ENCODE measurements at places on chromosomes 3 and 15. TPM values are rescaled to one million over a fixed set of nuclear protein-coding genes. Genes with fewer than 3 reads are reported as not detected.
A peak's percentile ranks its signal among the peaks of the same experiment; 100 is the strongest.

GRCh38 chr3:37645517-37646380, 215.9 kb upstream of the CTDSPL start:
- DNase-seq = no peak

DNA sequence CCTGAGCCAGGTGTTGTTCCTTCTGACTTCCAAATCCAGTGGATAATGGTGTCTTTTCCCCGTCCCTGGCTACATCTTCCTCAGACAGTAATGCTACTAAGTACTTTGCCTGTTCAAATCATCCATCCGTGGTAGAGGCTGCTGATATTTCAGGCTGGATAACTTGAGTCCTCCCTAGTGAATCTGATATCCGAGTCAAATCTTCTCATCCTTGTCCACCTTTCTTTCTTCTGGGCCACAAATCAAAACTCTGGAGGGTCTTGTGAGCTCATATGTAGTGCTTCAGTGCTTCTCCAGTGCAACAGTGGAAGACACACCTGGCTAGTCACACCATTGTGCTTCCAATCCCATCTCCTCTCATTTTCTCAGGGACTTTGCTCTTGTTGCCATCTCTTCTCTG, 11.2 kb downstream of the SH3GL3 start:
- DNase-seq = no peak

DNA sequence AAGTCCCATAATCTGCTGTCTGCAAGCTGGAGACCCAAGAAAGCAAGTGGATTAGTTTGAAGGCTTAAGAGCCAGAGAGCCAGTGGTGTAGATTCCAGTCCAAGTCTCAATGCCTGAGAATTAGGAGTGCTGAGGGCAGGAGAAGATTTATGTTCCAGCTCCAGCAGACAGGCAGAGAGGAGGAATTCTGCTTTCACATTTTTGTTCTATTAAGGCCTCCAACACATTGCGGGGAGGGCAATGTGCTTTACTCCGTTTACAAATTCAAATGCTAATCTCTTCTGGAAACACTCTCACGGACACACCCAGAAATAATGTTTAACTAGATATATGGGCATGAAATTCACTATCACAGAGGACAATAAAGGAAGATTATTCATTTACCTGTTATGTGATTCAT, 54.0 kb downstream of the DPH6 start:
- no peak for DNase-seq

DNA sequence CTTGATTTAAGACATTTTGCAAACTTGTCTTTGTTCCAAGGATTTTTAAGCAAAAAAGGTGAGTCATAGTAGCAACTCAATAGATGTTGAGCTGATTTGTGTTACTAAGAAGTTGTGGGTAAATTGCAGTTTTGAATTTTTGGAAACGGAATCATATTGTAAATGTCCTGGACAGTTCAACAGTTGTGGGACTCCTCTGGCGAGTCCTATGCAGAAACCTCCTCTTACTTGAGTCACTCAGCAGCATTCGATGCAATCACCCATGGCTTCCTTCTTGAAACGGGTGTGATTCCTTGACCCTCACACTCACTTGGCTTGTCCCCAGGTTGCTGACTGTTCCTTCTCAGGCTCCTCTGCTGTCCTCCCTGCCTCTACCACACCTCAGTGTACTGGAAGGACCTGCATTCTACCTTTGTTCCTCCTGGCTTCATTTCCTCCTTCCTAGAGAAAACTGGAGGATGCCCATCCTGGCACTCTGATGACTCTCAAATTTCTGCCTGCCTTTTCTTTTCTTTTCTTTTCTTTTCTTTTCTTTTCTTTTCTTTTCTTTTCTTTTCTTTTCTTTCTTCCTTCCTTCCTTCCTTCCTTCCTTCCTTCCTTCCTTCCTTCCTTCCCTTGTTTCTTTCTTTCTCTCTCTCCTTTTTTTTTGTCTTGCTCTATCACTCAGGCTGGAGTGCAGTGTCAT, 52.8 kb upstream of the DGKG start:
- peak; percentile 88 for DNase-seq

- DNase-seq = no peak
These were observed 58.6 kb downstream of the MME start for GRCh38 chr3:155138677-155139076.

- DNase-seq = no peak
These were observed 53.0 kb upstream of the GSK3B start for GRCh38 chr3:120147072-120147871.

GRCh38 chr3:27590437-27591298, 106.5 kb upstream of the SLC4A7 start:
- DNase-seq = peak; percentile 75

GRCh38 chr3:124516333-124516732, 213.9 kb upstream of the UMPS start:
- no peak for DNase-seq

DNA sequence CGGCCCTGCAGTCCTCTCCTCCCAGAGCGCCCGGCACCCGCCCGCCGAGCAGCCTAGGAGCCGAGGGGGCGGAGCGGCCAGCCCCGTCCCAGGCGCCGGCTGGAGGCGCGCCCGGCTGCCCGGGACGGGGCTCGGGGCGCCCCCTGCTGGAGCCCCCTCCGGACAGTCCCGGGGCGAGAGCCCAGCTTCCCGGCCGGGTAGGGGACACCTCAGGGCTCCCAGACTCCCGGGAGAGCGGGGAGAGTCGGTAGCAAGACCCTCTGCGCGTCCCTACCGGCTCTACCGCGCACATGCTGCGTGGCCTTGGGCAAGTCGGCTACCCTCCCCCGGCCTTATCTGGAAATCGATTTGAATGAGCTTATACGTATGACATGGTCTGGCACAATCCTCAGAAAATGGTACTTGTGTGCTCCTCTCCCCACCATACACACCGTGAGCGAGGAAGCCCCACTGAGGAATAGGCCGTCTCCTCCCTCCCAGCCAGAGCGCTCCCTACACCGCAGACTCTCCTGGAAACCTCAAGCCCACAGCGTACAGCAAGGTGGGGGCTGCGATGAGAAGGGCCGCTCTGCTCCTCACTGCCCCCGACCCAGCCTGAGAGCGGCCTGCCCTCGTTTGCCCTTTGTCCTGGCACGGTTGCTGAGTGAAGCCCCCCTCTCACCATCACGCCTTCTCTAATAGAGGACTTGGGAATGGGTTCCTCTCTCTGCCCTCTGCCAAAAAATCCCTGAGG, at the start of gene DAPK2:
TSS of gene DAPK2 (minus strand) at position 65 of the 733 bp plus-strand sequence. CDS start 6,224 bp downstream, outside the sequence.
- DNase-seq = peak; percentile 51

- no peak for DNase-seq
These were observed 77.9 kb downstream of the THBS1 start for GRCh38 chr15:39658740-39659139.

DNA sequence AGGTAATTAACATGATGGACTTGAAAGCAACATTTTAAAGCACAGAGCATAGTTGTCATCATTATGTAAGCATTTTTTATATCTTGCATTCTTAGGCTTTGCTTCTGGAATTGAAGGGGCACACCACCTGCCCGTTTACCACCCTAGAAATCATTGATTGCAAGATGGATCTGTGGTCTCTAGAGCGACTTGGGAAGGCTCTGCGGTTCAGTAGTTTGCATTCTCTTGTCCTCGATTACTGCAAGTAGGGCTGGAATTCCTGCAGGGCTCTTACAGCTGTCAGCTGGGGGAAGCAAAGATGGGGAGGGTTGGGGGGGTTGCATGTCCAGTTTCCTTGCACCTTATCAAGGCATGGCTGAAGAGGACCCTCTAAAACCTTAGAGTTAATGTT, 56.7 kb upstream of the RNF7 start:
- no peak for DNase-seq

DNA sequence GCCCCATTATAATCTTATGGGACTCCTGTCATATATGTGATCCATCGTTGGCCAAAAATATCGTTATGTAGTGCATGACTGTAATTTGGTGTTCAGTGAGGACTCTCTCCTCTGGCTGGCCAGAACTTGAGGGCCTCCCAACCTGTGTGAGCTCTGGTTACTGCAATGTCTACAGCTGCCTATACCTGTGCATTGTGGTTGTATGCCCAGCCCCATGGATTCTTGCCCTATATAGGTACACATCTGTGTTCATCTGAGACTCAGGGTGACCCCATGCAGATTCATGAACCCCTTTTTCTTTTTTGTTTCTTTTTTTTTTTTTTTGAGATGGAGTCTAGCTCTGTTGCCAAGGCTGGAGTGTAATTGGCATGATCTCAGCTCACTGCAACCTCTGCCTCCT, 32.6 kb upstream of the KLF13 start:
- DNase-seq = no peak

GRCh38 chr3:173614522-173614921, 217.0 kb downstream of the NLGN1 start:
- DNase-seq = no peak

GRCh38 chr15:48222627-48223026, 16.5 kb downstream of the SLC12A1 start:
- no peak for DNase-seq

GRCh38 chr3:113268311-113268710, 57.0 kb downstream of the BOC start:
- DNase-seq = no peak

DNA sequence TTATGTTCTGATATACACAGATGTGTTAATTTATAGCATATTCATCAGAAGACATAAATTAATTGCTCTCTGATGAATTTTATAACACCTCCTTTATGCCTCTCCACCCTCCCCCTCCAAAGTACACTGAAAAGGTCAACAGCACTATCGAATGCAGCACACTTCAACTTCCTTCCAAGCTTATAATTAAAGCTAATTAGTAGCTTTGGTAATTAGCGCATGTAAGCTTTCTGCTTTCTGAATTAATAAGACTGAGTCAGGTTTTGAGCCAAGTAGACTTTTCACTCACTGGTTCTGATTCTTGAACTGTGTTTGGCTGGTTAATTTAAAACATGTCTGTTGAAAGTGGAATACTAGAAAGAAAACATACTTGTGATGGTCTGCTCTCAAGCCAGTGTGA, 760.8 kb upstream of the CFAP20DC start:
- no peak for DNase-seq

DNA sequence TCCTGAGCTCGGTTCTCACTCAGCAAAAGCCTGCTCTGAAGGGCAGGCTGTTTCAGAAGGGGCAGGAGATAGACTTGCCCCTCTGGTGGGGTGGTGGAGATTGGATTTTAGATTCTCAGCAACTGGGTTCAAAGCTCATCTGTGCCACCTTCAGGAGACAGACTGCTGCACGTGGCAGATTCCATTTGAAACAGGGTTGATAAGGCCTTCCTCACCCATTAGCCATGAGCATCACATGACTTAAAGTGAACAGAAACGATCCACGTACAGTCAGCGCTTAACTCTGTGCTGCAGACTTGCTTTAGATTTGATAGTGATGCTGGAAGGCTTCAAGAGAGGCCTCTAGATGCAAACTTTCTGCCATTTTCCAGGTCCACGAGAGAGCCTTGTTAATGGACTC, 35.0 kb upstream of the MGLL start:
- DNase-seq = no peak

The OGG1 gene
- 24.4 TPM for total RNA-seq

The AGBL1 gene
- total RNA-seq = not detected

The NAALADL2 gene
- 11.6 TPM for total RNA-seq

The DTX3L gene
- total RNA-seq = 31.9 TPM

The TTC23 gene
- 30.4 TPM for total RNA-seq

The FETUB gene
- total RNA-seq = not detected

The PLA2G4B gene
- total RNA-seq = 1.3 TPM

The PRR20G gene
- total RNA-seq = not detected

The UBE2E1 gene
- 129 TPM for total RNA-seq

The TBL1XR1 gene
- 369 TPM for total RNA-seq
